ENCODE measurements at places on chromosomes 11 and 22.

DNA sequence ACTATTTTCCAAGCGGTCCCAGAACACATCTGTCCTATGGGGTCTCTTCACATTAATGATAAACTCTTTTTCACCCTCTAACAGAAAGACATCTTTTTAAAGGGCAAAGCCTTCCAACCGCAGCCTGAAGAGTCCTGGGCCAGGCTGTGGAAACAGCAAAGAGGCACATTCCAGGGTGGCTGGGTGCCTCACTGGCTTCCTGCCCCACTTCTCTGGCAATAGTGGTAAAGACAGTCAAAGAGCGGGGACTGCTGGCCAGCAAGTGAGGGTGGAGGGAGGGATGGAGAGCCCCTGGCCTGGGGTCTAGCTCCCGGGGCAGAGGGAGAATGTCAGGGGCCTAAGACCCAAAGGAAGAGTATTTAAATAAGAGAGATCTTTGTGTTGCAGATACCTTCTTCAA, 10.2 kb upstream of the CHST1 start:
- DNase-seq, result no peak

DNA sequence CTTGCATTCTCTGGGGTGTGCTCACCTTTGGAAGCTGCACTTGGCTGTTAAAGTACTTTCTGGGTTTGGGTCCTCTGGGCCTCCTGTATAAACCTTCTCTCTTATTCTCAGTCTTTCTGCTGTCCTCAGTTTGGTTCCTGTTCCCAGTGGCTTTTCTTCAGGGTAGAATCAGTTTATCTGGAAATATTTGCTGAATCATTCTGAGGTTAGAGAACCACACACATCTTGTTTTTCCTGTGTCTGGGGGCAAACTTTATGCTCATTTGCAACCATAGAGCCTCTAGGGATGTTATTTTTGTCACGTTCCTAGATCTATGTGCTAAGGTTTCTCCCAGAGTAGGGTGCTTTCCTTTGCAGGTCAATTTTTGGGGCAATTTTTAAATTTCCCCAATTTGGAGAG, 224.3 kb upstream of the C11orf87 start:
- DNase-seq, result no peak

- no peak for DNase-seq
Observed at GRCh38 chr22:45657701-45658100, 13.9 kb upstream of the ATXN10 start.

GRCh38 chr11:36002796-36003195, 58.9 kb downstream of the LDLRAD3 start:
- DNase-seq, result no peak

GRCh38 chr11:125376117-125376516, 119.9 kb downstream of the FEZ1 start:
- no peak for DNase-seq

All from effector CD4-positive, alpha-beta T cell (primary cell).